ENCODE measurements at places on chromosomes 11 and 22. TPM values are rescaled to one million over a fixed set of nuclear protein-coding genes. Genes with fewer than 3 reads are reported as not detected.

DNA sequence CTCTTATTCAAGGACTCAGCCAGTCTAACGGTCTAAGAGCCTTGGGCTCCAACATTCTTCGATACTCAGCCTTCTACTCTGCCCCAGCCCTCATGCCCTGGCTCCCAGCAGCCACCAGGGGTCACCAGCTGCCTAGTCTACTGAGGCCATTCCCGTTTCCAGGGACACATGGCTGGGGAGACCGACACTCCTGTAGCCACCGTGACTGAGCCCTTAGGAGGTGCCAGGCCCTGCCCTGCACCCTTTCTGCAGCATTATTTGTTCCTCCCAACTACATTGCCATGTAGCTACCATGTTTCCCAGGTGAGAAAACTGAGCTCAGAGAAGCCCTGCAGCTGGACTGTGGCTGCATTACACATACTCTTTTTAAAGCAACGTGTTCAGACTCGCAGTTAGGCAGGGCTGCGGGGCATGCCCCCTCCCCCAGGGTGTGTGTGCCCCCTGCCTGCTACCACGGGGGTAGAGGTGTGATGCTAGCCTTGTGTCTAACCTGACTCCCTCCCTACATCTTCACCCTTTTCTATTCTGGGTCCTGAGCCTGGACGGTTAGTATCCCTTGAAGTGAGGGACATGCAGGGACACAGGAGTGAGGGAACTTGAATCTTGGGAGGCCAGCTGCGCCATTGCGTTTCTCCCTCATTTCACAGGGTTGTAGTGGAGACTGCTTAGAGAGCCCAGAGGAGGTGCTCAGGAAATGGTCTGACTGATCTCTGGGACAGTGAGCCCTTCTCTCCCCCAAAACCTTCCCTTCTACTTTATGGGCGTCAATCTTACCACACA is 17.5 kb downstream of the ATG16L2 start:
- peak; percentile 76 for DNase-seq

DNA sequence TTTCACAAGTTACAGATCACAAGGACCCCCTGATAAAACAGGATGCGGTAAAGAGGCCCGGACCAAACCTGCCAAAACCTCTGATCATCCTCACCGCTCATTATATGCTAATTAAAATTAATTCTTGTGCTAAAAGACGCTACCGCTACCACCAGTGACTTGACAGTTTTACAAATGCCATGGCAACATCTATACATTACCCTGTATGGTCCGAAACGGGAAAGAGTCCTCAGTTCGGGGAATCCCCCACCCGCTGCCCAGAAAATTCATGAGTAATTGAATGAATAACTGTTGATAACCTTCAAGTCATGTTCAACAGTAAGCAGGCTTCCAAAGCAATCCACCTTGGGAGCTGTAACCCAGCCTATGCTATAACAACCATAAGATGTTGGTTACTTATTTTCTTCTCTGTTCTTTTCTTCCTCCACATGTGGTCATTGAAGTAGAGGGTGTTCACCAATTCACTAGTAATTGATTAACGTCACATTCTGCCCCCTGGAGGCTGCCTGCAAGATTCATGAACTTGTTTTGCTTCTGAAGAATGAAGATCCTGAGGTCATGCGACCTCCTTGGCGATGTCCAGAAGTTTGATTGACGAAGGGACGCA is 20.6 kb downstream of the APOBEC3H start:
- DNase-seq, result peak; percentile 38

DNA sequence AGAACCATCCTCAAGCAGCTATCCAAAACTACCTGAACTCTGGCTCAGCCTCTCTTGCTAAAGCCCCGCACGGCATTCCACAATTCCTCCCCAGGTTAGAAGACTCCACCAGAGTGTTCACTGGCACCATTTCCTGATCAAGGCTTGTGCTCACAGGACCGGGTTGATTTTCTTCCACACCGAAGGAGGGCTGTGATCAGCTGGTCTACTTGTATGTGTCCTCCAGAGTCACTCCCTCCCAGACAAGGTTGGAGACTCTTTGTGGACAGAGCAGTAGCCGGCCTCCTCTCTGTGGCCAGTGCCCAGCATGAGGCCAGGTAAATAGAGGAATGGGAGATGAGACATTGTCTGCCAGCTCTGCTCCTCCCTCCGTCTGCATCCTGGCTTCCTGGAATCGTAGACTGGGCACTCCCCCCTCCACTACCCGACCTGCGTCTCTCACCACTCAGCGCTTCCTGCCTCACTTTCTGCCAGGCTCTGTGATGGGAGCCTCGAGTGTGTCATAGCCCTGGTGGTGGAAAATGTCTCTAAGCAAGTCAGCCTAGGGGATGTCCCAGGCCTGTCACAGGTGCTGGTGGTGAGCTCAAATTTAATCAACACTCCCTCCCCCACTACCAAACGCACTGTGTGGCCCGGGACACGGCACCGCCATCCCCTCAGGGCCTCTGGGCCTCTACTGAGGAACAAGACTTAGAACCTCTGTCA is 12.5 kb upstream of the TMPRSS6 start:
- peak; percentile 84 for DNase-seq

Gene OR2AG2
- not detected for total RNA-seq

Gene ZC3H12C
- 11.9 TPM for total RNA-seq

DNA sequence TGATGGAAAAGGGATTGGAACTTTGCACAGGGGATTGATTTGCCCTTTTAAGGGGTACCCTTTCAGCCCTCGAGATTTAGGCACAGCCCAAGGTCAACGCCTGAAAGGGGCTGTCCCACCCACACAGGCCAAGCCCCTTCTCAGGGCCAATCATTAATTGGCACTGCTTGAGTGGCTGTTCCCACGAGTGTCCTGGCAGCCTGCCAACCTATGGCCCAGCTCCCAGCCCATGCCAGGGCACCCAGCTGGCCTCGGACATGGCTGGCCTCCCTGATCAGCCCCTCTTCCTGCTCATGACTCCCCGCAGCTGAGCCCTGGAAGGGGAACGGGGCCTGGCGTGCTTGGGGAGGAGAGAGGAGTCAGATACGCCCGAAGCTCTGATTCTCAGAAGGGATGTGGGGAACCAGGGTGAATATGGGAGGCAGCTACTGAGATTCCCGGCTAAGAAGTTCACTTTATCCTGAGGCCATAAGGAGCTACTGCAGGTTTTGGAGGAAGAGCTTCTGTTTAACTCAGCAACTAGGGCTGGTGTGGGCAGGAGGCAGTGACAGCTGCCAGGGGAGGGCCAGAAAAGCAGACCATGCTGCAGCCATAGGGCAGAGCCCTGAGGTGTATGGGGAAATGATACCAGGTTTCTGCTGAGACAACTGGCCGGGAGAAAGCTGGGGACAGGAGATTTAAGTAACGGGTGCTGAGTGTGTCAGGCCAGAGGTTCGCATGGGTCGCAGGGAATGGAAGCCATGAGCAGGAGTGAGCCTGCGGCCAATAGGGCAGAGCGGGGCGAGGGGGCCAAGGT is 30.0 kb downstream of the WNT7B start:
- no peak for DNase-seq

- DNase-seq, result peak; percentile 0
Observed at GRCh38 chr22:22424210-22424800, 84.2 kb downstream of the ZNF280B start.

DNA sequence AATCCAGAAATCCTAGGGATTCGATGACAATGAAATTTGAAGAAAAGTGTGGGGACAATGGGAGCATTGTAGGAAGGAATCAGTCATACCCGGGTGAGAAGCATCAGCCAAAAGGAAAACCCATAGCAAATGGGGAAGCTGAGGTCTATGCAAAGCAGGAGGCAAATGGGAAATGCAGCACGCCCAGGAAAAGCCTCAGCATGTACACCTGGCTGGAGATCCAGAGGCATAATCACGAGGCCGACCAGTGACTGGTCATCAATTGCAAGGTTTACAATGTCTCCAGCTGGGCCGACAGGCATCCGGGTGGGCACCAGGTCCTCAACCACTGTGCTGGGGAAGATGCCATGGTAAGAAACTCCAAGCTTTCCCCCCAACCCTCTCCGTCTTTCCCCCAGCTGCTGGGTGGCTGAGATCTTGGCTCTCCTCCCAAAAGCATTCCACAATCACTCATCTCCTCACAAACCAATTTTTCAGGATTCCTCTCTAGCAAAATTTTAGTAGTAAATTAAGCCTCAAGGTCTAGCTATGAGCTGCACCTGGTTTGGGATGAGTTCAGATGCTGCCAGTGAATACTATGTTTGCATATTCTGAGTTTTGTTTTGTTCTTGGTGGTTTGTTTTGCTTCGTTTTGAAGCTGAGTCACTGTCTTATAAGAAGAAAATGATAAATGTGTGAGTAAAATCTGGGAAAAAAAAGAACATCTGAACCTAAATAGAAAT is 98.0 kb upstream of the OR5AK2 start:
- DNase-seq, result no peak

GRCh38 chr22:45754822-45755221 is 83.2 kb downstream of the ATXN10 start:
- no peak for DNase-seq

GRCh38 chr11:19734171-19734570 is 21.5 kb downstream of the NAV2 start:
- DNase-seq, result no peak

Measured in M059J (cell line).